SK-N-MC (cell line): ENCODE measurements at places on chromosomes 6 and 20.

DNA sequence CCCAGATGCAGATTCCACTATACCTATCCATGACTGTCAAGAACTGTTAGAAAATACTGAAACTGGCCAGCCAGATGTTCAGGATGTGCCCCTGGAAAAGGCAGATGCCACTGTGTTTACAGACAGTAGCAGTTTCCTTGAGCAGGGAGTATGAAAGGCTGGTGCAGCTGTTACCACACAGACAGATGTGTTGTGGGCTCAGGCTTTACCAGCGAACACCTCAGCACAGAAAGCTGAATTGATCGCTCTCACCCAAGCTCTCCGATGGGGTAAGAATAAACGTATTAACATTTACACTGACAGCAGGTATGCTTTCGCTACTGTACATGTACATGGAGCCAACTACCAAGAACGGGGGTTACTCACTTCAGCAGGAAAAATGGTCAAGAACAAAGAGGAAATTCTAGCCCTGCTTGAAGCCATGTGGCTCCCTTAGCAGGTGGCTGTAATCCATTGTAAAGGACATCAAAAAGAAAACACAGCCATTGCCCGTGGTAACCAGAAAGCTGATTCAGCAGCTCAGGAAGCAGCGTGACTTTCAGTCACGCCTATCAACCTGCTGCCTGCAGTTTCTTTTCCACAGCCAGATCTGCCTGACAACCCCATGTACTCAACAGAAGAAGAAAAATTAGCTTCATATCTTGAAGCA lies 459.7 kb upstream of the HTR1E start:
- no peak for DNase-seq

DNA sequence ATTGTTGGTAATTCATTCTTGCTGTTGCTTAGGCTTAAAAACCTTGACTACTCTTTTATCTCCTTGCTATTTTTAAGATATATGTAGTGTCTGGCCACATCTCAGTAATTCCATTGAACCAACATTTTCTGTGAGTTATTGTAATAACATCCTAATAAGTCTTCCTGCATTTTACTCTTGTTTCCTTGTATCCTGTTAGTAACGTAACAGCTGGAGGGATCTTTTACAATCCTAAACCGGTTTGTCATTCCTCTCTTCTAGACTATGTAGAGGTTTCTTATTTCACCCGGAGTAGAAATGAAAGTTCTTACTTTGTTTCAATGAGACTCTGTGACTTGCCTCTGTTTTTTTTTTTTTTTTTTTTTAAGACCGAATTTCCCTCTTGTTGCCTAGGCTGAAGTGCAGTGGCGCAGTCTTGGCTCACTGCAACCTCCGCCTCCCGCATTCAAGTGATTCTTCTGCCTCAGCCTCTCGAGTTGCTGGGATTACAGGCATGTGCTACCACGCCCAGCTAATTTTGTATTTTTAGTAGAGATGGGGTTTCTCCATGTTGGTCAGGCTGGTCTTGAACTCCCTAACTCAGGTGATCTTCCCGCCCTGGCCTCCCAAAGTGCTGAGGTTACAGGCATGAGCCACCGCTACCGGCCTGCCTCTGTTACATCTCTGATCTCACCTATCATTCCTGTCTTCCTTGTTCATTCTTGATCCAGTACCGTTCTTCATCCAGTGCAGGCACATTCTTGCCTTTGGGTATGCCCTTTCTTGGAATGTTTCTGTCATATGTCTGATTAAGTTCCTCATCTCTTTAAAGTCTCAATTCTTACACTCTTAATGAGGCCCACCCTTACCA lies 44.7 kb downstream of the NCOA3 start:
- DNase-seq: no peak

DNA sequence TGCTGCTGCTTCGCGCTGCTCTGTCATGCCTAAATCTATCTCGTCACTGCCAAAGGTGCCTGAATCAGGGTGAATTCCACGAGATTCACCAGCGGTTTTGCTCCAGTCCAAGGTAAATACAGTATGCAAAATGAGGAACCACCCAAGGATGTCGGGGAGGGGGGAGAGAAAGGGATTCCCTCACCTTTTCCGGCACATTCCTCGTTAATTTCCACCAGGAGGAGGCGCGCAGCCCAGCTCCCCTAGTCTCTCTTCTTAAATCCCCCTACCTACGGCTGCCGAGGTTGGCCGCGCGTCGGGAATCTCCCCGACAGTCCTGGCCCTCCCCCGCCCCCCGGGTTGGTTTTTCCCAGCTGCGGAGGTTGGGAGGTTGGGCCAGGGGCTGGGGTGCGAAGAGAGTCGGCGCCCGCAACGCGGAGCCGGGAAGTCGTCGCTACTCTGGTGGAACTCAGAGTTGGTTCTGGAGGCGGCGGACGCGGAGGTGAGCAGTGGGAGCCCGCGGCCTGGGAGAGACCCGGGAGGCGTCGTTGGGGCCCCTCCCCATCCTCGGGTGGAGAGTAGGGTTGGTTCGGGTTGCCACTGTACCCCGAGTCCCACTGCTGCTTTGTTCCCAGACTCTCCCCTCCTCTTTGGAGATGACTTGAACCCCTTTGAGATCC lies at the start of gene TPBG:
Gene TPBG, plus strand, starts transcription at position 390 of the 659 bp plus-strand sequence. CDS start 1,145 bp downstream, outside the sequence.
- no peak for DNase-seq

- no peak for DNase-seq
These were observed 169.5 kb upstream of the RIPOR2 start for GRCh38 chr6:25105070-25105925.

DNA sequence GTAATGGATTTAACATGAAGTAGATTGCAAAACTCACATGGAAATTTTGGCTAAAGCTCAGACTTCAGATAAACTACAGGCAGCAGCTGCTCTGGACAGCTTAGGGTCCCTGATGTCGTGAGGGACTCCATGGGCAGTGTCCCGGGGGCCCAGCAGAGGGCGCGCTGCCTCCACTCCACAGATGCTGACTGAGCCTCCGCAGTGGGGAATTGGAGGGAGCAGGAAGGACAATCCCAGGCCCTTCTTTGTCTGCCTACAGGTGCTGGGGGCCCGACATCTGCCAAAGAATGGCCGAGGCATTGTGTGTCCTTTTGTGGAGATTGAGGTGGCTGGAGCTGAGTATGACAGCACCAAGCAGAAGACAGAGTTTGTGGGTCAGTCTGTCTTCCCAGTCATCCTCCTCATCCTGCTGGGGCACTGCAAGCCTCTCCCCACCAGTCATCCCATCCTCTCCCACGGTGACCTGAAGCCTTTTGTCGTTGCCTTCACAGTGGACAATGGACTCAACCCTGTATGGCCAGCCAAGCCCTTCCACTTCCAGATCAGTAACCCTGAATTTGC lies 35.9 kb downstream of the PLCG1 start:
- DNase-seq: no peak

- no peak for DNase-seq
These were observed 34.9 kb upstream of the PRDM1 start for GRCh38 chr6:106051226-106051625.

GRCh38 chr6:10146715-10147451 lies 268.0 kb downstream of the TFAP2A start:
- DNase-seq: no peak
